NCI-H748 treated with DMSO at 0.1 percent for 48 hours (cell line): ENCODE measurements at places on chromosomes 12 and 14.

GRCh38 chr14:49418789-49419188 is 167.4 kb downstream of the RPS29 start:
- no peak for DNase-seq

- DNase-seq: no peak
Measured at GRCh38 chr14:54025661-54026060, 69.0 kb upstream of the BMP4 start.

DNA sequence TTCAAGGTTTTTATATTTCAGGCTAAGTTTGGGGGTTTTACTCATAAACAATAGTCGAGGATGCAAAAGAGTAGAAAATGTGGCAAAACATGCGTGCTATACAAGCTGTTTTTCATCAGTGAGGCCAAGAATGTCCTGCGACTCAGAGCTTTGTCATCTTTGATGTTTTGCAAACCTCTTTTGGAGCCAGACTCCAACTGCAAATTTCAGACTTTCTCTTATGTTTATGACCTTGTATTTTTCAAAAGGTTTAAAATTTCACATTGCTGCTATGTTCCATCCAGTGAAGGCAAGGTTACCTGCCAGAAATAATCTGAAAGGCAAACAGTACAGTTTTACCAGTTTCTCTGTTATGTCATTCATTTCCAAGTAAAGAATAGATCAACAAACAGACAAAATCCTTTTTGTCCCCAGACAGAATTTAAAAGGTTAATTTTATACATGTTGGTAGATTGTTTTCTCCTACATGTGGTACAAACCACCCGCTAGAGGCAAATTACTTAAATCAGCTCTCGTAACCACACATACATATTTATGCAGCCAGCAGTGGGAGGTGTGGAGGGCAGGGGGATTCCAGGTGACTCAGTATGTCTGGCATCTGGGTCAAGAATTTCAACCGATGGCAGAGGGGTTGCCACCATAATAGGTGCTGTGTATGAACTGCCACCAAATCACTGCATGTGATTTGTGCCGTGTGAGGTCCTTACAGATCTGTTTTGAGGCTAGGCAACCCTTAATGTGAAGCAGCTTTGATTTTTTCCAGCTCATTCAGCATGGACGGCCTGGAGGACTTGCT is 119.8 kb upstream of the CPM start:
- no peak for DNase-seq

- DNase-seq: no peak
Measured at GRCh38 chr14:92386637-92387036, 63.7 kb downstream of the SLC24A4 start.

- DNase-seq: peak; percentile 21
Measured at GRCh38 chr12:46267825-46268582, 839 bp downstream of the SLC38A1 start.

GRCh38 chr12:103779410-103780092 is 61.5 kb downstream of the NT5DC3 start:
- DNase-seq: peak; percentile 57

DNA sequence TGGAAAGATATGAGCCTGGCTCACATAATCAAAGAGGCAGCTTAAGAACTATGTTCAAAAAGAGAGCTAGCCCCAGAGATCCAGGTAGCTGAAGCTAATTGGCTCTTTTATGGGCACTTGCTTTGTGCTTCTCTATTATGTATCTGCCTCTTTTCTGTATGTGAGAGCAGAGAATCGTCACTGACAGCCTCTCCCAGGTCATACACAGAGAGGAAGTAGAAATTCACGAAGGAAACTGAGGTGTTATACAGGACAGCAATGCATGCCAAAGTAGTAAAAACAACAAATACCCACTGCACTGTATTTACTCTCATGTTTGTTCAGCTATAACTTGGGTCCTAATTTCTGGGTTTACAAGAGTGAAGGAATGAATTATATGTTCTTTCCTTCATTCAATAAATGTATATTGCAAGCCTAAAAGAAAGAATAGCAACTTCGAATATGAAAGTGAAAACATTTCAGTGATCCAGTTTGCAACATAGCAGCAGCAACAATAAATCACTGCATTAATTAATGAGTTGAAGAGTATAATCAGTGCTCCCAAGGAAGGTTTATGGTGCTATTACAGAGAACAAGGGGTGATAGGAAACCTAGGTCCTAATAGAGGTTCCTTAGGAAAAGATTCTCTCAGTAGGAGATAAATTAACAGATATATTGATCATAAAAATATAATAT is 47.1 kb upstream of the ATXN7L3B start:
- no peak for DNase-seq

DNA sequence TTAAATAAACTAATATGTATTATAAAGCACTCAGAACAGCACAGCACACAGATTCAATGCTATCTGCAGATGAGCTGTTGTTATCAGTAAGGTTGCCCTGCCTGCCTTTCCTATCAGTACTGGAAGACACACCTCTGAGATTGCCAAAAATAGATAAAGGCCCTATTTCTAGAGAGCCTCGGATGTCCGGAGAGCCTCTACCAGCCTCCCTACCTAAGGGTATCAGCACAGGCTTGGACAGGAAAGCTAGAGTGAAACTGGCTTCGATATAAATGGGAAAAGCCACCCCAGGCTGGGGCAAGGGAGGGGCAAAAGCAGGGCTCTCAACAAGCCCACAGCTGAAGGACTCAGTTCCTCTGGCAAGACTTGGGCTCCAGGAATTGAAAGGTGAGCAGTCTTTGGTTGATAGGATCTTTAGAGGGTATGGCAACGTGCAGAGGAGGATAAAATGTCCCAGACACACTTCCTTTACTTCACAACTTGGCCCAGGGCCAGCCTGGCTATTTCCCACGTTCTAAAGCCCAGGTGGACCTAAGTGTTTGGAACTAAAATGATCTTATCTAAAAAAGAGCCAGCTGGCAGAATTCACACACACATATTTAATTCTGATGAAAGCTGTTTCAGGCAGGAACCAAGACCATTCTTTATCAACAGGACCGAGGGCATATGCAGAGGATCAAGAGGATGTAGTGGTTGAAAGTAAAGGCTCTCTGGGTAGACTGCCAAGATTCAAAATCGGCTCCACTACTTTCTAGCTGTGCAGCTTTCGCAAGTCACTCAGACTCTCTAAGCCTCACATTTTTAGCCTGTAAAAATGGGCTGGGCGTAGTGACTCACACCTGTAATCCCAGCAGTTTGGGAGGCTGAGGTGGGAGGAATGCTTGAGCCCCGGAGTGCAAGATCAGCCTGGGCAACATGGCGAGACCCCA is 37.8 kb upstream of the ITPR2 start:
- DNase-seq: no peak

DNA sequence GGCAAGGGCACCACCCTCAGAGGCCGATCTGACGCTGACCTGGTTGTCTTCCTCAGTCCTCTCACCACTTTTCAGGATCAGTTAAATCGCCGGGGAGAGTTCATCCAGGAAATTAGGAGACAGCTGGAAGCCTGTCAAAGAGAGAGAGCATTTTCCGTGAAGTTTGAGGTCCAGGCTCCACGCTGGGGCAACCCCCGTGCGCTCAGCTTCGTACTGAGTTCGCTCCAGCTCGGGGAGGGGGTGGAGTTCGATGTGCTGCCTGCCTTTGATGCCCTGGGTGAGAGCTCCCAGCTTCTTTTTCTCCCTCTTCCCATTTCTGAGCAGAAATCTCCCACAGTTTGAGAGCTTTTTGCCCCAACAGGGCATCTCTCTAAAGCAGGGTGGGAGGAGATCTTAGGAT is 1.8 kb downstream of the OAS1 start:
- no peak for DNase-seq

DNA sequence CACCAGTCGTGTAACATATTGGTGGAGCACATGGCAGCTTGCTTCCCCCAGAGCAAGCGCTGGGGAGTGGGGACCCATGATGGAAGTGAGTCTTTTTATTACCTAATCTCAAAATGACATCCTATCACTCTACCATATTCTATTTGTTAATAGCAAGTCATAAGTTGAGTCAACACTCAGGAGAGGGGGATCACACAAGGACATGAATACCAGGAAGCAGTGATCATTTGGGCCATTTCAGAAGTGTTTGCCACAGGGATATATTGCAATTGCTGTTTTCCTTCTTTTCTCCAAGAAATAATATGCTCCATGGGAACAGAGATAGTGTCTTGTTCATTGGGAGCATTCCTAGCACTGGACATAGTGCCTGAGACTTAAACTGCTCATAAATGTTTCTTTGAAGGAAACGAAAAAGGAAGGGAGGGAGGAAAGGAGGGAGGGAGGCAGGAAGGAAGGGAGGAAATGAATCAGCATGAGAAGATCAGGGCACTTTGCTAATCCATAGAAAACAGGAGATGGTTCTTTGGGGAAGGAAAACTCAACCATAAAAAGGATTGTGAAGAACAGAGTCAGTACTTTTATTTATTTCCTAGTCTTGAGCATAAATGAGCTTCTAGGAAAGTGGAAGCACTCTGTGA is 39.2 kb upstream of the EEA1 start:
- no peak for DNase-seq

- no peak for DNase-seq
Measured at GRCh38 chr12:100899301-100899700, 104.7 kb downstream of the ANO4 start.

- no peak for DNase-seq
Measured at GRCh38 chr12:27464220-27464554, 17.7 kb downstream of the SMCO2 start.

DNA sequence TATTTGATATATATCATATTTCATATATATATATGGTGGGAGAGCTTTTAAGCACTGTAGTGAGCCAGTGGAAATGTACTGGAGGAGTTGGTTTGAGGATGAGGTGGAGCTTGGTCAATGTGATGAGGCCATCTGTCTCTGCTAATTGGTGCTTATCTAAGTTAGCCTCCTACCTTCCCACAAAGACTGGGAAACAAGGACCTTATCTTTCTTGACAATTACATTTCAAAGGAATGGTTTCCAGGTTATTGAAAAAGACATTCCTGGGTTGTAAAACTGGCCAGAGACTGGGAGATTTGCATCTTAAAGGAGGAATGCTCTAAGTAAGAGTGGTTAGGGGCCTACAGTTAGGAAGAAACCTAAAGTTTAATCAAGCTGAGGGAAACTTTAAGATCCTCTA is 212.8 kb upstream of the SYT1 start:
- no peak for DNase-seq

DNA sequence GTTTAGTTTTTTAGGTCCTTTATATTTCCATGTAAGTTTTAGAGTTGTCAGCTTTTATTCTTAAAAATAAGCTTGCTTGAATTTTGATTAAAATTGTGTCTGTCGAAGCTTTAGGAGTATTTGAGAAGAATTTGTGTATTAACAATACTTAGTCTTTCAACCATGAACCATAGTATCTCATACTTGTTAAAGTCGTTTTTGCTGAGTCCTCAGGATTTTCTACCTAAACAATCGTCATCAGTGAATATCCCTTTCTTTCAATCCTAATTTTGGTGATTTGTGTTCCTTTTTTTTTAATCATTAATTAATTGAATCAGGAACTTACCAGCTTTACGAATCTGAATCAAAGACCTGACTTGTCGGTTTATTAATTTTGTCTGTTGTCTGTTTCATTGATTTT is 18.2 kb downstream of the CAND1 start:
- DNase-seq: no peak

DNA sequence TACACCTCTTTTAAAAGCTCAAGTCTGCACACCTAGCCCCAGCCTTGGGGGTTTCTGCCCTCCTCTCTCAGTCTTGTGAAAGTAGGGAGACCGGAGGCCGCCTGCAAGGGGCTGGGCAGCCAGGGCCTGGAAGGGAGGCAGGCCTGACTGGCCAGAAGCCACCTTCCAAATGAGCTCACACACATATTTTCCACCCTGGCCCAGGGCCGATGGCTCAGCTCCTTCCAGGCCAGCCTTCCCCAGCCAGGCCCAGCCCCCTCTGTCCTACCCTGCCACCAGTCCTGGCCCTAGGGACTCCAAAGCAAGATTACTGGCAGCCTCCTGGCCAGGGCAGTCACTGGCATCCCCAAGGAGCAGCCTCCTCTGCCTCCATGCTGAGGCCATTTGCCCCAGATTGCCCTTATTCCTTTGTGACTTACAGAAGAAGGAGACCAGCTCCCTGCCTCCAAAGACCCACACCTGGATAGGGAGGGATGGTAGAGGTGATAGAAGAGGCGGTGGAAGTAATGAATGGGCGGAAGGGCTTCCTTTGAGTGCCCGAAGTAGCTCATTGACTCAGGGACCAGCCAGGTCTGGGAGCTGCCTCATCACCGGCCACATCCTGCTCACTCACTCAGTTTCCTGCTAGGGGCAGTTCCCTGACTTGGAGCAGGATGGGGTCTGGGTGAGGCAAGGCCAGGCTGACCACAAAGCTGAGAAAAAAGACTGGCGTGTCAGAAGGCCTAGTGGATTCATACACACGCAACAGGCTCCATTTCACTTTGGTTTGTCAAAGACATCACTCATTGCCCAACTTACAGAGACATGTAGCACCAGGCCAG is 14.8 kb downstream of the MMP14 start:
- no peak for DNase-seq
